Left cardiac atrium (tissue), 4 donors: ENCODE measurements at places on chromosomes 5 and 9. TPM values are rescaled to one million over a fixed set of nuclear protein-coding genes. Genes with fewer than 3 reads are reported as not detected.

Gene SHLD3
- total RNA-seq, result 2.2 TPM

Gene PWWP2A
- 12.4 TPM for total RNA-seq

Gene CATSPER3
- 0.31 TPM for total RNA-seq

Gene OTP
- not detected for total RNA-seq

Gene GPR150
- 0.10 TPM for total RNA-seq

Gene HMGCR
- total RNA-seq, result 10.8 TPM

Gene IFNA13
- not detected for total RNA-seq

Gene PCDHGA11
- total RNA-seq, result 3.5 TPM

Gene SCGB3A2
- total RNA-seq, result not detected

Gene FGF1
- 39.9 TPM for total RNA-seq

Gene SLC31A2
- 12.3 TPM for total RNA-seq

Gene TUSC1
- total RNA-seq, result 12.7 TPM

Gene IRGM
- not detected for total RNA-seq

Gene PCDHGB4
- 4.5 TPM for total RNA-seq

Gene NPR3
- 10.9 TPM for total RNA-seq

Gene SLC9A3
- 0.99 TPM for total RNA-seq

Gene CCDC192
- total RNA-seq, result not detected

Gene ST8SIA4
- 4.9 TPM for total RNA-seq

Gene PFN3
- total RNA-seq, result not detected

Gene IRX2
- 1.0 TPM for total RNA-seq

Gene PKD2L2
- 0.24 TPM for total RNA-seq

Gene FGF10
- total RNA-seq, result 7.9 TPM

Gene PCDHB2
- total RNA-seq, result 2.9 TPM

Gene DEPDC1B
- total RNA-seq, result 0.47 TPM

Gene CMYA5
- total RNA-seq, result 773 TPM

Gene MEIKIN
- total RNA-seq, result not detected

Gene SLC6A19
- not detected for total RNA-seq
